ENCODE measurements at places on chromosomes 12 and 14.

- DNase-seq, result no peak
Measured at GRCh38 chr14:89011355-89012281, 187.2 kb downstream of the TTC8 start.

GRCh38 chr12:87758271-87758670 is 270.9 kb downstream of the C12orf50 start:
- no peak for DNase-seq

DNA sequence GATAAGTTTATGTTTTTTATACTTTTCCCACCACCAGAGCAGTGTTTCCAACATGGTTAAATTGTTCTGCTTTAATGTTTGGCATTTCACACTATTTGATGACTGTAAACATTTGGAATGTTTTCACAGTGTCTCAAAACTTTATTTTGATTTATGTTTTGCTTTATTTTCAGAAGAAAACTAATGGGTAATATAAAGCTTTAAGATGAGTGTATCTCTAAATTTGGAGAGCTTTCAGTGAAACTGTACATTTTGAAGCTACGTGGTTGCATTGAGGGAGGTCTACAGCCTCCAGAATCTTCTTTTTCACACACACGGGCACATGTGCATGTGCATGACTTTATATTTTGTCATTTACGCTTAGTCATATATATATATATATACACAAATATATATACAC is 10.7 kb downstream of the BICD1 start:
- DNase-seq, result no peak

DNA sequence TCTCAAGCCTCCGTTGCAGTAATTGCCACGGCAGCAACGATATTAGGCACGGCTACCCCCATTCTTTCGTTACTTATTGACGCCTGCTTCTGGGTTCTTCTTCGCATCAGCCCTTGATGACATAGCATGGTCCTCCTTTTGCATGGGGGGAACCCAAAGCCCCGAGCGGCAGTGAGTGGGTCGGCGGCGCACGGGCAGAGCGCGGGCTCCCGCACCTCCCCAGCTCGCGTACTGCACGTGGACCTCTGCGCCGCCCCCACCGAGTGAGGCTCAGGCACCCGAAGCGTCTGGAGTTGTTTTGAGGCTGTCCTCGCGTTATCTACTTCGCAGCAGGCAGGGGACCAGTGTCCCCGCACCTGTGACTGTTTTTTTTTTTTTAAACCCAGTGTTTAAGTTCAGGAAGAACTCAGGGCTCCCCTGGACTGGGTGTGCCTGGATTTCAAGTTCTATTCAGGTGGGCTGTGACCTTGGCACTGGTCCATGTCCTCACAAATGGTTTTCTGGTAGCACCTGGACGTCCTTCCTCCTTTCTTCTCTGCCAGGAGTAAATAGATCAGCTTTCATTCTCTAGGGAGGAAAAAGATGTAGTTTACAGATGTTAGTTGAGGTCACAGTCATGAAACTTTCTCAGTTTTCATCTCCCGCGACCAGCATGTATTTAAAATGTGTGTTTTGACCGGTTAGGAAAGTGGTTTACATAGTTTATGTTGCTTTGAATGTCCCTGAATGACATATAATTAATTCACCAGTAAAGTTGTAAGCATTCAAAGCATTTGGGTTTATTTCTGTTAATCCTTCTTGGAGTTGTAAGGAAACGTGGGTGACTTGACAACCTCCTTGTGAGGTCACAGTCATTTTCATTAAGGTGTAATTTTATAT is 1.4 kb upstream of the FOXN4 start:
- no peak for DNase-seq

- DNase-seq, result no peak
Measured at GRCh38 chr12:94318181-94318580, 141.5 kb downstream of the CEP83 start.

DNA sequence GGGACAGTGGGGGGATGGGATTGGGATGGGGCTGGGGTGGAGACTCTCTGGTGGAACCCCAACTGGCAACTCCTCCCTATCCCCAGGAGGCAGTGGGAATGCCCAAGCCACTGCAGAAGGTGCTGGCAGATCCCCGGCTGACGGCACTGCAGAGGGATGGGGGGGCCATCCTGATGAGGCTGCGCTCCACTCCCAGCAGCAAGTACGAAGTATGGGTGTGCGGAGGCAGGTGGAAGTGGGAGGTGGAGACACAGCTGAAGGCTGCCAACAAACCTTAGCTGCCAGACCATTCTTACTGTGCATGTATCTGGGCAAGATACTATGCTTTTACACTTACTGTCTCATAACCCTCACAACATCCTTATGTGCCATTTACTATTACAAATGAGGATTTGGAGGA is 8.2 kb downstream of the ARHGEF40 start:
- no peak for DNase-seq

DNA sequence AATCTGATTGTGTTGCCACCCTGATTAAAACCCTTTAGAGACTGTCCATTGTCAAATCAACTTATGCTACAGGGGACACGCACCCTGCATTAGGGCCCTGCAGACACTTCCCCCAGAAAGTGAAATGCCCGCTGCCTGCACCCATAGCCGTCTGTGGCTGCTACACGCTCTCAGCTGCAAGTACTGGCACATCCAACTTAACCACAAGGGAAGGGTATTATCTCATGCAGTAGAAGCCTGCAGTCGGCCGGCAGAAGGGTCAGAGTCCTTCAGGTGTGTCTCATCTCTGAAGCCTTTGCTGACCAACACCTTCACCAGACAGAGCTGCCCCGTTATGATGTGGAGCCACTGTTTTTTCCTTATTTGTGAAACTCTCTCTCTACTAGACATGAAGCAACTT is 20.8 kb downstream of the CFAP251 start:
- DNase-seq, result no peak

DNA sequence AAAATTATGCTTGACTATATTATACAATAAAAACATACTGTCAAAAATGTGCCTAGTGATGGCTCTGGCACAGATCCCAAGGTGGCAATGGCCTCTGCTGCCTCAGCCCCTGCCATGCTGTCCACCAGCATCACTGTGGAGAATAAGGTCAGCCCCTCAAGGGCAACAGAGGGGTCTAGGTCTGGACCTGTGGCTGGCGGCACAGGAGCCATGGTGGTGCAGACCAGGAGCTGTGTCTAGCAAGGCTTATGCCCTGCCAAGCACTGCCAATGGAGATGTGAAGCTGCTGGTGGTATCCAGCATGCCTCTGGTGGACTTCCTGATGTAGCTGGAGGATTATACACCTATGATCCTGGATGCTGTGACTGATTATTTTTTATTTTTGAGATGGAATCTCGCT is 125.9 kb downstream of the DENND5B start:
- no peak for DNase-seq

DNA sequence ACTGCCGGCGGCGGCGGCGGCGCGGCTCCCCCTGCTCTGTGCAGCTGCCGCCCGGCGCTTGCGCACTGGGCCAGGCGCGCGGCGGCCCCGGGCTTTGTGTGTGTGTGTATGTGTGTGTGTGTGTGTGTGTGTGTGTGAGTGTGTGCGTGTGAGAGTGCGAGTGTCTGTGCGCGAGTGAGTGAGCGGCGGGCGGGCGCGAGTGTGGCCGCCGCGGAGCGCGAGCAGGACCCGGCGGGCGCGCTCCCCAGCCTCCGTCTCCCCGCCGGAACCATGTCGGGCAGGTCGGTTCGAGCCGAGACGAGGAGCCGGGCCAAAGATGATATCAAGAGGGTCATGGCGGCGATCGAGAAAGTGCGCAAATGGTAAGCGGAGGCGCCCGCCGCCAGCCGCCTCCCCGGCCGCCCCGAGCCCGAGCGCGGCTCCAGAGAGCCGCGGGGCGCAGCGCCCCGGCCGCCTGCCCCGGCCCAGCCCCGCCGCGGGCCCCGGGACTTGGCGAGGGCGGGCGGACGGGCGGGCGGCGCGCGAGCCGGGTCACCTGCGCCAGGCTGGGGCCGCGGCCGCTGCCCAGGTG is at the start of gene BCL7A:
BCL7A (plus strand) TSS at position 63 of the 571 bp plus-strand sequence; CDS start at position 271, 208 bp downstream.
- DNase-seq, result peak; percentile 38

Data from T-helper 17 cell (primary cell).